ENCODE measurements at places on chromosomes 13 and 19. TPM values are rescaled to one million over a fixed set of nuclear protein-coding genes. Genes with fewer than 3 reads are reported as not detected.

GRCh38 chr19:4342314-4342614 is 1.1 kb upstream of the MPND start:
- no peak for DNase-seq

- no peak for DNase-seq
Observed at GRCh38 chr19:7297742-7298141, 3.5 kb upstream of the INSR start.

ATP4B gene
- not detected for total RNA-seq

GRCh38 chr19:16739546-16739945 is 19.9 kb downstream of the NWD1 start:
- no peak for DNase-seq

GRCh38 chr19:17673937-17674799 is 14.0 kb downstream of the UNC13A start:
- no peak for DNase-seq

- DNase-seq: no peak
Observed at GRCh38 chr13:87684850-87685742, 13.9 kb downstream of the SLITRK5 start.

GRCh38 chr13:113744197-113745000 is 14.6 kb upstream of the TMEM255B start:
- no peak for DNase-seq

TPTE2 gene
- not detected for total RNA-seq

Measured in suprapubic skin (tissue), 4 donors.